ENCODE measurements at places on chromosomes 2 and 18. TPM values are rescaled to one million over a fixed set of nuclear protein-coding genes. Genes with fewer than 3 reads are reported as not detected.

GRCh38 chr2:181685150-181685688, 4.9 kb upstream of the NEUROD1 start:
- no peaks in the 10 kb centered on the region for H3K36me3 ChIP-seq
- DNase-seq: peak; percentile 69
- H3K27ac ChIP-seq: no peak overlapping the region
- peaks cover 100% of the 10 kb centered on the region for H3K27me3 ChIP-seq

DNA sequence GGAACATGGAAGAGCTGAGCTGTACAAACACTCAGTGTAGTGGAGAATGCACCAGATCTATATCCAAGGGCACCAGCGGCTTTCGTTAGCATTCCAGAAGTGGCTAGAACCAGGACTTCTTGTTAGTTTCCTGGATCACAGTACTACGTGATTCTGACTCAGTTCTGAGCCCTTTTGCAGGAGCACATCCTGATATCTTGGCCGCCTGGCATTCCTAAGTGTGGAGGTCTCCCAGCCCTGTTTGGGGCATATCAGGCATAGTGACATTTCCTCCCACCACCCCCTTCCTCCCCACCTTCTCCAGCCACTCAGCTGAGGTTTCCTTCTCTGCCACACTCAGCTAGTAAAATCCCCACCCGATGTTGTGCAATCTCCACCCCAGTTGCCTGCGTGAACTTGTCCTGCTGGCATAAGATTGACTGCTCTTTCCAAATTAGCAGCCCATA, 63.4 kb downstream of the BMP10 start:
- H3K4me1 ChIP-seq: no peaks in the 10 kb centered on the region
- DNase-seq: peak; percentile 72
- H3K36me3 ChIP-seq: no peaks in the 10 kb centered on the region
- H3K4me3 ChIP-seq: no peak overlapping the region
- H3K27me3 ChIP-seq: peaks cover 12% of the 10 kb centered on the region

DNA sequence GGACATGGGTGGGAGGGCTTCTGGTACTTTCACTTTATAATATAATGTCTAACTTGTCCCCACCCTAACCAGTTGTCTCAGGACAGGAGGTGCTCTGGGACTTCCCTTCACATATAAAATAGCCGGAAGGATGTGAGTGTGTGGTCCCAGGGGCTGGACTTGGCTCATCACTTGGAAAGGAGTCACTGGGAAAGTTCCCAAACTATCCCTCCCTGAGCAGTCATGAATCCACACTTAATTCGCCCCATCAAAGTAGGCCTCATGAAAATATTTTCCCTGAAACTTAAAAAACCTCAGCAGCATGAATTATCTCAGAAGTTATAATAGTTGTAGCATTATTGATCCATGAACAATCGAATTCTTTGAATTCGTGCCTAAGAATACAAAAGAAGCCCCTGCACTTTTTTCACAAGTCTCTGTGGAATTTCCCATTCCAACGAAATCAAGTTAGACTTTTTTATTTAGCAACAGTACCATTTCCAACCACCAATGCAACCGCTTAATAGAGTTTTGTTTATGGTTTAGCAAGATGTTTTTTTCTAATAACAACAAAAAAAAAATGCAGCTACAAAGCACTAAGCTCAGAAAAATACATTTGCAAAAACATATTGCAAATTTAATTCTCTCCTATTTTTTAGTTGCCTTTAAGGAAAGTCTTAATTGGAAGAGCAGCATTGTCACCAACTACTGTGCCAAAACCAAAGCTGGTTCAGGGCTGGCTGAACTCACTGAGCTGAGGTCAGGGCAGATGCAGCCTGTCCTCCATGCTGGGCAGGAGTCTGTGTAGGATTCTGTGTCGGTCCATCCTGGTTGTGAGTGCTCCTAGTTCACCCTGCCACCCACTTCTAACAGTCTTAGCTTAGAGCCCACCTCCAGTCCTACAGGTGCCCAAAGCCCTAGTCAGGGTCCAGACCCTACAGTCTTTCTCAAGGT, 68.8 kb upstream of the SPTBN1 start:
- no peaks in the 10 kb centered on the region for H3K4me1 ChIP-seq
- no peak overlapping the region for H3K4me3 ChIP-seq
- no peak overlapping the region for H3K27ac ChIP-seq
- H3K36me3 ChIP-seq: no peaks in the 10 kb centered on the region
- H3K27me3 ChIP-seq: no peaks in the 10 kb centered on the region

DNA sequence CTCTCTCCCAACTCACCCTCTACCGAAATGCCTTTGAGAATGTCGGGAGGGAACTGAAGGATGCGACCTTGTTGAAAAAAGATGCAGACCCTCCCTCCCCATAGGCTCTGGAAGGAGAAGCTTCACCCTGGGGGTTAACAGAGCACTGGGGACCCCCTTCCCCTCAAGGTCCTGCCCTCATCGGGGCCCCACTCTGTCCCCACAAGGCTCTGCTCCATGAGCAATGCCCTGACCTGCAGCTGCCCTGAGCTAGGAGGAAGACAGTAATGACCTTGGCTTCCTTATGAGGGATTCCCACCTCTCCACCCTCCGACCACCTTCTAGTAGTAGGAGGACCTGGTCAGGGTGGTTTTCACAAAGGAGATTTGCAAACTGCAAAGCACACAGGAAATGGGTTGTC, 44.4 kb upstream of the HPCAL1 start:
- no peaks in the 10 kb centered on the region for H3K36me3 ChIP-seq
- H3K27me3 ChIP-seq: no peaks in the 10 kb centered on the region
- H3K4me3 ChIP-seq: no peak overlapping the region

DNA sequence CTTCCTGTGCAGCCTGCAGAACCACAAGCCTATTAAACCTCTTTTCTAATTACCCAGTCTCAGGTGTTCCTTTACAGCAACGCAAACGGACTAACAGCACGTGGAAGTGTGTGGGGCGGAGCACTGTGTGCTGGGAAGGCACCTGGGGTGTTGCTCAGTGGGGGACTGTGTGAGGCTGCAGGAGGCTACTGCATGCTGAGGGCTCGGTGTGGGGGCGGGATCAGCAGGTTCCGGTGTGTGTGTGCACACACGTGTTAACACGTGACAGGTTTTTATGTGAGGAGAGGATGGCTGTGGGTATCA, 58.9 kb downstream of the ANKMY1 start:
- H3K27me3 ChIP-seq: no peaks in the 10 kb centered on the region
- H3K36me3 ChIP-seq: no peaks in the 10 kb centered on the region
- no peak for DNase-seq

The ANKRD30B gene
- total RNA-seq: not detected

GRCh38 chr2:238091436-238092060, 8.6 kb upstream of the ESPNL start:
- no peak overlapping the region for H3K4me3 ChIP-seq
- H3K27ac ChIP-seq: peak overlapping the region; percentile 77
- H3K27me3 ChIP-seq: no peaks in the 10 kb centered on the region
- peaks cover 6% of the 10 kb centered on the region for H3K4me1 ChIP-seq
- DNase-seq: no peak

- H3K4me1 ChIP-seq: no peaks in the 10 kb centered on the region
- H3K4me3 ChIP-seq: no peak overlapping the region
Measured at GRCh38 chr2:9096761-9097160, 93.3 kb upstream of the MBOAT2 start.

GRCh38 chr2:48998449-48998848, 155.9 kb downstream of the FSHR start:
- no peak overlapping the region for H3K4me3 ChIP-seq
- no peaks in the 10 kb centered on the region for H3K36me3 ChIP-seq
- no peak overlapping the region for H3K27ac ChIP-seq
- no peaks in the 10 kb centered on the region for H3K27me3 ChIP-seq
- no peaks in the 10 kb centered on the region for H3K4me1 ChIP-seq

- H3K4me3 ChIP-seq: no peak overlapping the region
- no peaks in the 10 kb centered on the region for H3K36me3 ChIP-seq
- H3K27ac ChIP-seq: peak overlapping the region; percentile 12
Measured at GRCh38 chr2:54545702-54546450, 89.7 kb downstream of the SPTBN1 start.

GRCh38 chr2:176817061-176817565, 395.5 kb upstream of the HNRNPA3 start:
- H3K27ac ChIP-seq: no peak overlapping the region
- no peak overlapping the region for H3K4me3 ChIP-seq
- H3K4me1 ChIP-seq: peaks cover 10% of the 10 kb centered on the region
- DNase-seq: peak; percentile 7

The UNC50 gene
- 37.9 TPM for total RNA-seq

The ACP1 gene
- total RNA-seq: 119 TPM

DNA sequence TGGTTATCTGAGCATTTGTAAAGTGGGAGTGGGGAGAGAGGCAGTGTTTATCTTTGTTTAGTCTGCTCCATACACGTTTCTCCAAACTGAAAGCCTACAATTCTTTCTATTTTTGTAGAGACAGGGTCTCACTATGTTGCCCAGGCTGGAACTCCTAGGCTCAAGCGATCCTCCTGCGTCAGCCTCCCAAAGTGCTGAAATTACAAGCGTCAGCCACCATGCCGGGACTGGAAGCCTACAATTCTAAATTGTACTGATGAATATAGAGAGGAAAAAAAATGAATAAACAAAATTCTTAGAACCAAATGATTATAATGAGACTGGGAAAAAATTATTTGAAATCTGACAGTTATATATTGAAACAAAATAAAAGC, 1.4 kb upstream of the ZFAND2B start:
- H3K4me1 ChIP-seq: no peaks in the 10 kb centered on the region
- H3K36me3 ChIP-seq: peaks cover 8% of the 10 kb centered on the region
- H3K27me3 ChIP-seq: no peaks in the 10 kb centered on the region
- H3K27ac ChIP-seq: no peak overlapping the region
- no peak for DNase-seq

DNA sequence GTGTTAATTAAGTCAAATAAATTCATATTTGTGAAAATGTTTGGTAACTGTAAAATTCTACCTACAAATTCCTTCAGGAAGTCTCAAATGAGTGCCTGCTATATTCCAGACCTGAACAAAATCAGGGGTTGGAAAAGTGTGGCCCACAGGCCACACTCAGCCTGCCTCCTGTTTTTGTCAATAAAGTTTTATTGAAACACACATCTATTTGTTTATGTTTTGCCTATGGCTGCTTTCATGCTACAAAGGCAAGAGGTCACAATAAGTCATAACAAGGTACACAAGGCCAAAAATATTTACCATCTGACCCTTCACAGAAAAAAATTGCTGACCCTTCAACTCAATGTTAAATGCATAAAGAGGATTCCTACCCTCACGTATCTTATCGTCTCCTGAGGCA, 581.7 kb downstream of the ARHGAP15 start:
- no peaks in the 10 kb centered on the region for H3K36me3 ChIP-seq
- no peaks in the 10 kb centered on the region for H3K4me1 ChIP-seq
- no peak for DNase-seq
- no peak overlapping the region for H3K4me3 ChIP-seq
- no peaks in the 10 kb centered on the region for H3K27me3 ChIP-seq
- H3K27ac ChIP-seq: no peak overlapping the region

The CXXC1 gene
- 89.1 TPM for total RNA-seq

GRCh38 chr2:156309167-156309566, 23.4 kb downstream of the NR4A2 start:
- no peaks in the 10 kb centered on the region for H3K36me3 ChIP-seq
- H3K27me3 ChIP-seq: peaks cover 21% of the 10 kb centered on the region
- H3K4me1 ChIP-seq: no peaks in the 10 kb centered on the region
- H3K4me3 ChIP-seq: no peak overlapping the region
- H3K27ac ChIP-seq: no peak overlapping the region

GRCh38 chr2:18001671-18002070, 123.2 kb downstream of the KCNS3 start:
- no peak for DNase-seq
- no peaks in the 10 kb centered on the region for H3K4me1 ChIP-seq
- H3K27me3 ChIP-seq: no peaks in the 10 kb centered on the region
- no peaks in the 10 kb centered on the region for H3K36me3 ChIP-seq
- H3K27ac ChIP-seq: no peak overlapping the region

GRCh38 chr2:24920098-24920808, at the start of gene ADCY3:
TSS of gene ADCY3 (minus strand) at chr2:24920237. CDS start at chr2:24918987, 1,250 bp downstream.
- H3K27ac ChIP-seq: no peak within 1 kb of the TSS
- peak within 1 kb of the TSS; percentile 56 for H3K4me3 ChIP-seq
- DNase-seq: peak; percentile 67
- peaks cover 36% of the 10 kb centered on the region for H3K27me3 ChIP-seq

- H3K36me3 ChIP-seq: no peaks in the 10 kb centered on the region
- H3K27ac ChIP-seq: peak overlapping the region; percentile 76
- DNase-seq: peak; percentile 92
- H3K4me3 ChIP-seq: peak overlapping the region; percentile 64
Measured at GRCh38 chr2:189178726-189179569, 613 bp downstream of the COL5A2 start.

The PLCL1 gene
- total RNA-seq: 4.9 TPM

The FTCDNL1 gene
- 3.2 TPM for total RNA-seq

DNA sequence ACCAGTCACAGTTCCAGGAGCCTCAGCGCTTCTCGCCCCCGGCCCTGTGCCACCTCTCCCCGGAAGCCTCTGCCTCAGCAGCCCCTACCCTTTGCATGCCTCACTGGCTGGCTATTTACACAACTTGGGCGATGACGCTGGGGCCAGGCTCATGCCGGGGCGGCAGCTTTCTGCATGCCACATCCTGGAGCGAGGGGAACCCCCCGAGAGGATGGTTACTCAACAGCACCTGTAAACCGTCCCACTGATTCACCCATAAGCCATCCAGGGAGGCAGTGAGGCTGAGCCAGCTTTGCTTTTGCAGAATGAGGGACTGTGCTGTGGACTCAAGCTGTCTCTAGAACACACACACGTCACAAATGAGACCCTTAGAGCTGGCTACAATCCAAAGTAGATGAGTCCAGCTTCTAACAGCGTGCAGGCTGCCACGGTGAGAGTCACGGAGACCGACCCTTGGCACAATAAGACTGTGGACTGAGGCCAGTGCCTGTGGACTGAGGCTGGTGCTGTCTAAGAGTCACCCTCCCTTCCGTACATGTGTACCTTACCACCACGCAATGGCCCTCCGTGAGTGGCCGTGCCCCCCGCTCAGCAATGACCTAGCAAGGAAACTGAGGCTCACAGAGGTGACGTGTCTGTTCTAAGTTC, 45.6 kb upstream of the ODC1 start:
- no peaks in the 10 kb centered on the region for H3K4me1 ChIP-seq
- H3K27ac ChIP-seq: no peak overlapping the region
- H3K36me3 ChIP-seq: no peaks in the 10 kb centered on the region

DNA sequence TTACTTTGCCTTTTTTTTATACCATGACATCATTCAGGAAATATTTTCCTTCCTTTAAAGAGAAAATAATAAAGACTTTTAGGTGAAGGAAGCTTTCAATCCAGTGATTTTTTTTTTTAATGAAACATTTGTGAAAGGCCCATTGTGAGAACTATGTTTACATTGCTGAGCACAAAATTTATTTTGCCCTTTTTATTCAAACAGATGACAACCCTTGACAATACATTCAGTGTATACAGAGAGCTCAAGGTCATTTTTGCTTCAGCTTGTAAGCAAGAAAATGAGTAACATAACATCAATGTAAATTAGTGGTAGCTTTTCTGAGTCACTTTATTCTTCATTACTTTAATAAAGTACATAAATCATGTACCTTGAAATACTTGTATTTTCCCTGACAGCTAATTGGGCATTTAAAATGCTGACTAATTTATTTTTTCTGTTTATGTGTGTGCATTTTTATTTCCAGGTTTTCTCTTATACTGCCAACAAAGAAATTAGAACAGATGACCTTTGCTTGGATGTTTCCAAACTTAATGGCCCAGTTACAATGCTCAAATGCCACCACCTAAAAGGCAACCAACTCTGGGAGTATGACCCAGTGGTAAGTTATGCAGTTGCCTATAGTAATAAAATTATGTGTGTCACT, 121.6 kb downstream of the GALNT1 start:
- H3K36me3 ChIP-seq: no peaks in the 10 kb centered on the region
- no peak overlapping the region for H3K27ac ChIP-seq
- H3K4me3 ChIP-seq: no peak overlapping the region
- no peaks in the 10 kb centered on the region for H3K4me1 ChIP-seq

- no peak overlapping the region for H3K4me3 ChIP-seq
- H3K27ac ChIP-seq: no peak overlapping the region
- H3K27me3 ChIP-seq: no peaks in the 10 kb centered on the region
- H3K4me1 ChIP-seq: no peaks in the 10 kb centered on the region
- DNase-seq: peak; percentile 68
- no peaks in the 10 kb centered on the region for H3K36me3 ChIP-seq
Measured at GRCh38 chr18:32930695-32931301, 158.0 kb upstream of the KLHL14 start.
